ENCODE measurements at places on chromosomes 13 and 19.

DNA sequence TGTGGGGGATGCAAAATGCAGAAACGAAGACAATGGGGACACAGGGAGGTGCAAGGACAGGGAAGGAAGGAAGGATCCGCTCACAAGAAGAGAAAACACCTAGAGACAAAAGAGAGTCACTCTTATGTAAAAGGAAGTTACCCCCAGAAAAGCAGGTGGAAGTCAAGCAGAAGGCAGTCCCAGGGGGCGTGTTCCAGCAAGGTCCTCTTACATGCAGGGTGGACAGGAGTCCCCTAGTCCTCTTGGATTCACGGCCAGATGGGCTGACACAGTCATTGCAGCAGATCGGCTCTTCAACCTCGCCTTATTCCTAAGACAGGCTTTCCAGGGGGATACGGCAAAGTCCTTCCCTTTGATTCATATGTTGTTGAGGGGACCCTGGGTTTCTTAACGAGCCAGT is 83.9 kb upstream of the SPATA13 start:
- DNase-seq = no peak

- DNase-seq = no peak
These were observed 6.7 kb downstream of the COL4A1 start for GRCh38 chr13:110300090-110300815.

DNA sequence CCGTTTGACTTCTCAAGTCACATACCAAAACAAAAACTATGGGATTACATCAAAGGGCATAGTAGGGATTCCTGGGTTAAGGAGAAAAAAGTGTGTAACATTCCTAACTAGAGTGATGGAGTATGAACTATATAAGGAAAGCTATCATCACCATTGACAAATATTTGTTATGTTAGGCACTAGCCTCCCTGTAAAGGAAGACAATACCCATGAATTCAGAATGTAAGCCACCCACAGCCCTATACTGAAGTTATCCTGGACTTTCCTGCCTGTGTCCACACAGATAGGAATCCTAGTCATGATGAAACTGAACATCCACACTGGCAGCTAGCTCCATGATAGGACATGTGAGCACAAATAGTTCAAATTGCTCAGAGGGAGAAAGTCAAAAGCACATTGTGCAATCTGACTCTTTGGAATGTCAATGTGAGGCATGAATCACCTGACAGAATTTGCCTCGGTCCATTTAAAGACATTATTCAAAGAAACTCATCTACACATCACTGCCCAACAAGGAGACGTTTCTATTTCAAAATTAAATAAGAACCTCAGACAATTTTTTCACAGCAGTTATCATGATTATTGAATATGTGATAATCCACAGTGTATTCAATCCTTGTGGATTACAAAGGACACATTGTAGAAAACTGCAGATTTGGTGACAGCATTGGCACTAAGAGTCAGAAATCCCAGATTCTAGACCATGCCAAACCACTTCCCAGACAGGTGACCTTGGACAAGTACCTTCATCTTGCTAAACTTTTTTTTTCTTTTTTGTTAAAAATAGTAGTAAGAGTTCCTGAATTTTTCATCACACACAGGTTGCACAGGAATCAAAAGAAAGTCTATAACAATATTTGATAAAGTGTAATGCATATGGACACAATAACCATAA is 529.3 kb downstream of the IRS2 start:
- no peak for DNase-seq

- no peak for DNase-seq
These were observed 23.3 kb downstream of the IL12RB1 start for GRCh38 chr19:18063463-18063862.

DNA sequence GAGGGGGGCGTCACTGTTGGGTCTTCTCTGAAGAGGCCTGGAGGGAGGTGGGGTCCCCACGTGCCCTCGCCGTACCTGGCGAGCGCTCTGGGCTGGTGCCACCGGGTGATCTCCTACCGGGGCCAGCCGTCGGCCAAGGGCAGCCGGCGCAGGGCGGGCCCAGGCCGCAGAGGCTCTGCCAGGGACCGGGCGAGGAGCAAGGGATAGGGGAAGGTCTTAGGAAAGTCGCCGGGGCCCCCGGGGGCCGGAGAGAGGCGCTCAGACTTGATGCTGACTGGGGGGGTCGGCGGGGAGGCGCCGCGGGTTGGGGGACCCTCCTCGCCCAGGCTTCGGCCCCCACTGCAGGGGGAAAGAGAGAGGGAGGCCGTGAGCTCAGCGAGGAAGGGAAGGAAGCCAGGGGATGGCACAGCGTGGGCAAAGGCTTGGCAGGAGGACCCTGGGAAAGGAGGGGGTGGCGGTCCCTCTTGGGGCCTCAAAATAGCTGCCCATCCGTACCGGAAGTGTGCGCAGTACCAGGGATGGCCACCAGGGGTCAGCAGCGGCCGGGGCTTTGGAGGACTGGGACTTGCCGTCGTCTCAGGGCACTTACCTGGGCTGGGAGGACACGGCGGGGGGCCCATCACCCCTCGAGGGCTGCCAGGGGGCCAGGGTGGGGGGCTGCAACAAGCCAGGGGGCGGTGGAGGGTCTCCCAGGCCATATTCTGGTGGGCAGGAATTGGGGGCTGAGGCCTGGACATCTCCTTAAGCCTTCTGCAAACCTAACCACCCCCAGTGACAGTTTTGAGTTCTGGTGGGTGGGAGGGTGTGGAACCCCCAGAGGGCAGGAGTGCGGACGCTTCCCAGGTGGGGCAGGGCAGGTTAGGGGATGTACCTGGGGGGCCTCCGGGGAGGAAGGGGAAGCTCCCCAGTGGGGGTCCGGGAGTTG is 7.7 kb upstream of the TMEM161A start:
- DNase-seq = peak; percentile 89

DNA sequence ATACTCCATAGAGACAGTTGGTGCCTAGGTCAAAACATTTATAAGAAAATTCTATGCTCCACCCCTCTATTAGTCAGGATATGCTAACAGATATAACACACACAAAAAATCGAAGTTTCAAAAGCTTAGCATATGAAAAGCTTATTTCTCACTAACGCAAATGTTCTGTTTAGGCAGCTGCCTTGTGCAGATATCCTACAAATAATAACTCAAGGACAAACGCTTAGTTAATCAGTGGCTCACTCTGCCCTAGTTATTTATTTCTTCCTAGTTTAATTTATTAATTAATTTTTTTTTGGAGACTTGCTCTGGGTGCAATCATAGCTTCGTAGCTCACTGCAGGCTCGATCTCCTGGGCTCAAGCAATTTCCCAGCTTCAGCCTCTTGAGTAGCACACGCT is 259.7 kb upstream of the GPC6 start:
- DNase-seq = no peak

DNA sequence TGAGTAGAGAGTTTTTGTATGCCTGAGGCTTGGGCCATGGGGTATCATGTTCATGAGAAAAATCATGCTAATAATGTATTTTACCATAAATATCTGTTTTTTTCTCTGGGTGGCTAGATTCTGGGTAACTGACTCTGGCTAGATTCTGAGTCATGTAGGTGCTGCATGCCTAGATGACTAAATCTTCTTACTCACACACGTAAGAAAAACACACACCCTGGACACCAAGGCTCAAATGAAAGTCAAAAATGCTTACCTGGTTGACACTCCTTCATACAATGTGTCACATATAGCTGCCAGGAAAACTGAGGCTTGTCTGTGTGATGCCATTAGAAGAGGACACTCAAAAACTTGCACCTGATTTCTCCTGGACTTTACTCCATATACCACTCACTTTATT is 597.4 kb upstream of the SLITRK1 start:
- DNase-seq = no peak

DNA sequence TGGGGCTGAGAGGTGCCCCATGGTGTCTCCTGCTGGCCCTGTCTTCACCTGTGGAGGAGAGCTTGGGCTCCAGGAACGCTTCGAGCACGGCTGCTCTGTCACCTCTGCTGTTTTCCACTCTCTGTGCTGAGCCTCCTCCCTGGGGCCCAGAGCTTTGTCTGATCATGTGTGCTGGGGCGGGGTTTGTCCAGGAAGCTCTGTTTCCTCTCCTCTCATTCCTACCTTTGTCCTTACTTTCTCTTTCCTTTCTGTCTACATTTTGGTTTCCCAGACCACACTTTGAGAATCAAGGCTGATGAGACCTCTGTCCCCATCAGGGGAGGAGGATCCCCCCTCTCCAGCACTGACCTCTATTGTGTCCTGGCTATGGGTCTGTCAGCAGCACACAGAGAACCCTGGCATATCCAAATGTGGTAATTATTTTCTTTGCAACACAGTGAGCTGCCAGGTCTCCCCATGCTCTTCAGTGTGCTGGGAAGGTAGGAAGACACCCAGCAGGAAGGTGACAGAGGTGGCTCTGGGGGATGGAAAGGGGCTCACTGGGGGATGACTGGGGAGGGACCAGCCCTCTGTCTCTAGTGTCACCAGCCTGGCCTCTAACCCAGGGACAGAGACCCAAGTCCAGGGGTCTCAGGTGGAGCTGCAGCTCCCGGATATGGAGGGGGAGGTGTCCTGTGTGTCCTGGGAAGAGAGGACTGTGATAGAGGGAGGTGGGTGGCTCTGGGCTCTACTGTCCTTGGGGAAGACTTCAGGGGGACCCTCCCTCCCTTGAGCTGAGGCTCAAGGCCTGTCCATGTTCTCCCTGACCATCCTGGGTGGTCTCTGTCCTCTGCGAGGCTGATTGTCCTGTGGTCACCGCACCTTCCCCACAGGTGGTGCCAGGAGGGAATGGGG is at the start of gene CEACAM1:
CEACAM1 (minus strand) TSS at position 128 of the 894 bp plus-strand sequence; CDS start at position 21, 107 bp downstream.
- DNase-seq = peak; percentile 28

DNA sequence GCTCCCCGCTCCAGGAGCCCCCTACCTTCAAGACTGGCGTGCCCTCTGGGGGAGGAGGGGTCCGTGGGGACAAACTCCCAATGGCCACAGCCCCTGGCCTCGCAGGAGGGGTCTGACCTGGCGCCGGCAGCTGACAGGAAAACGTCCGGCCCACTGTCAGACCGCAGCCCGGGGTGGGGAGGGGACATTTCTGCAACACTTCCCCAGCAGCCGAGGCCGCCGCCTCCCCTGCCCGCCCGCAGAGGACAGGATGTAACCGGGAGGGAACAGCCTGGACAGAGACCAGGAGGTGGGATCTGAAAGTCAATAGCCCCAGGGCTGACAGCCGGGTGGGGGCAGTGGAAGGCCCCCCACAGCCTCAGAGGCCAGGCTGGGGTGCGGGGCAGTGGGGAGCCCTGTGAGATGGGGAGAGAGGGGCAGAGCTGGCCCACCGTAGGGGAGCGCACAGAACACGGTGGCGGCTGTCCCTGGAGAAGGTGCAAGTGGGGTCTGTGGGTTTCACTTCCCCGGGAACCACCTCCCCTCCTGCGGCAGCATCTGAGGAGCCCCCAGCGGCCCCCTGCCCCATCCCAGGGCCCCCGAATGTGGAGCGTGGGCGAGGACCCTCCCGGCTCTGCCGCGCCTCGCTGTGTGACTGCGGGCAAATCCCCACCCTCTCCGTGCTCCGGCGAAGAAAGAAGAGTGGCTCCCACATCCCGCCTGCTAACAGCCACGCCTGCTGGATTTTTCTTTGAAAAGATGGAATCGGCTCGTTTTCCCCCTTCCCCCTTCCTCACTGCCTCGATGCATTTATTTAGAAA is at the start of gene PEAK3:
PEAK3 (minus strand) TSS at position 114 of the 800 bp plus-strand sequence. CDS start 1,244 bp downstream, outside the sequence.
- no peak for DNase-seq

- DNase-seq = no peak
These were observed 3.7 kb downstream of the CDC34 start for GRCh38 chr19:535017-535835.

- DNase-seq = no peak
These were observed 306.8 kb downstream of the RFC3 start for GRCh38 chr13:34124666-34125306.

- DNase-seq = no peak
These were observed 371.4 kb downstream of the KCNRG start for GRCh38 chr13:50386541-50387050.

- no peak for DNase-seq
These were observed 87.2 kb upstream of the ZNF507 start for GRCh38 chr19:32258167-32258566.

GRCh38 chr13:35843272-35843671 is 287.9 kb downstream of the DCLK1 start:
- DNase-seq = no peak

GRCh38 chr13:37067874-37068273 is 8.4 kb upstream of the SUPT20H start:
- DNase-seq = no peak

DNA sequence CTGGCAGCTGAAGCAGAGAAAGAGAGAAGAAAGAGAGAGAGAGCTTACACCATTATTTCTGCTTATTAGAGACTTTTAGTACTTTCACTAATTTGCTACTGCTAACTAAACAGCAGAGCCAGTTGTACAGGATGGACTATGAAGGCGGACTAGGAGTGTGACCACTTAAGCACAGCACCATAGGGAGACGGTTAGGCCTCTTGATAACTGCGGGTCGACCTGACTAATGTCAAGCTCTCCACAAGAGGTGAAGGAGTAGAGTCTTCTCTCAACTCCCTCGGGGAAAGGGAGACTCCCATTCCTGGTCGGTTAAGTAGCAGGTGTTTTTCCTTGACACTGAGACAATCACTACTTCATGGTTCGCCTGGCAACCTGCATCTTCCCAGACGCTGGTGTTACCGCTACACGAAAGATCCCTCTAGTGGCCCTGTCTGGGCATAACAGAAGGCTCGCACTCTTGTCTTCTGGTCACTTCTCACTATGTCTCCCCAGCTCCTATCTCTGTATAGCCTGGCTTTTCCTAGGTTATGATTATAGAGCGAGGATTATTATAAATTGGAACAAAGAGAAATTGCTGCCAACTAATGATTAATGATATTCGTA is 5.3 kb upstream of the PSG7 start:
- DNase-seq = no peak

- no peak for DNase-seq
These were observed 91.4 kb downstream of the PAN3 start for GRCh38 chr13:28229522-28230411.

- DNase-seq = no peak
These were observed 40.7 kb upstream of the VWA8 start for GRCh38 chr13:42001580-42001979.

- DNase-seq = no peak
These were observed 8.9 kb upstream of the VN1R1 start for GRCh38 chr19:57465680-57466381.

- no peak for DNase-seq
These were observed 11.3 kb downstream of the FLT3 start for GRCh38 chr13:28089065-28089464.

DNA sequence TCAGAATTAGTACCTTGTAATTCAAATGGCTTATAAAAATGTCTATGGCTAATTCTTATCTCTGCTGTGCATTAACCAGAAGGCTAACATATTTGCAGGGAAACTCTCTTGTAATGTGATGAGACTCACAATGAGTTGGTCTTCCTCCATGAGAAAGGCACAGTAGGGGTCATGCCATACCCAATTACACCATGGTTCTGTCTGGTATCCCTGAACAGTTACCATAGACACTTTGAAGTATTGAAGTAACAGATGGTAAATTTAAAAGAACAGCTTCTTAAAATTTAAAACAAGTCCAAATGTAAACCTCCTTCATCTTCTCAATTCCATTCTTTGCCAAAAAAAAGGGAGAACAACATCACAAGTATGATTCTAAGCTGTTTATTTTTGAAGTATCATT is 22.6 kb upstream of the SLAIN1 start:
- no peak for DNase-seq

DNA sequence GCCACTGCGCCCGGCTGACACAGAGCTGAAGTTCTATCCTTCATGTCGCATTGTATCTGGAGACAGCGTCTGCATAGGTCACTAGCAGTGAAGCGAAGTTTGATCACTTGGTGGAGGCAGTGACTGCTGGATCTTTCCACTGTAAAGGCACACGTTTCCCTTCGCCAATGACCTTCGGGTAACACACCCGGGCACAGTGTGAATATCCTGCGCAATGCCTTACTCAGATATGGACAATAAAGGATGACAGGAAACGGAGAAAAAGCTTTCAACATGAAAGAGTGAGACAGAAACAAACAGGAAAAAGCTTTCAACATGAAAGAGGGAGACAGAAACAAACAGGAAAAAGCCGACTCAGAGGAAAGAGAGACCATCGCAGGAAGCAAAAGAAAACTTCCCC is 17.1 kb downstream of the ARL11 start:
- no peak for DNase-seq
